ENCODE measurements at places on chromosomes 16 and 17.

DNA sequence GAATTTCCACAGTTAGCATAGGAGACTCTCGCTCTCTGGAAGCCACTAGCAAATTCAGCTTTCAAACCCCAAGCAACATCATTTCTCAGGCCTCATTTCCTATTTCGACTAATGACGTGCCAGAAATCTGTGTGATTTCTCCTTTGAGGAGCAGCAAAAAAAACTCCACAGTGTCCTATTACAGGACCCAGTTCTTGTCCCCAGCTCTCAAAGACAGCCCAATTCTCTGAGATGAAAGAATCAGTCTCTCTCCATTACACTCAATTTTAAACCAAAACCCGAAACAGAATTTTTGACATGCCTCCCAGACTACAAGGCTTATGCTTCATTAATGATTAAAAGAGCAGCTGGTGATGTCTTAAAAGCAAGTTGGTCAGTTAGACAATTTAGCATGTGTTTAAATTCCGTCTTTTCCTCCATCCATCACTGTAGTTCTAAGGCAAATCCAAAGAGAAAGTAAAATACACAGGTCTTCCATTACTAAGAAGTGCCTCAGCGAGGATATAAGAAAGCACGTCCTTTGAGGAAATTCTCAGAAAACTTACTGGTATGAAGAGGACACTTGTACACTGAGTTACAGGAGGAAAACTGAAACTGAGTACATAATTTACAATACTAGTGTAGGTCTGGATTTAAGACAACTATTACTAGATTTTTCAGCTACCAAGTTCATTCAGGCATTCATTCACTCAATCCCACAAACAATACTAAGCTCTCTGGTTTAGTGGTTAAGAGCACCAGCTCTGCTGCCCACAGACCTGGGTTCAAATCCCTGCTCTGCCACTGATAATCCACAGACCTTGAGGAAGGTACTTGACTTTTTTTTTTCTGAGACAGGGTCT is 12.5 kb downstream of the TOM1L2 start:
- no peak for DNase-seq

GRCh38 chr16:30350134-30350871 is 4.8 kb downstream of the CD2BP2 start:
- no peak for DNase-seq

- DNase-seq = no peak
Observed at GRCh38 chr17:17225901-17226300, 11.1 kb downstream of the FLCN start.

DNA sequence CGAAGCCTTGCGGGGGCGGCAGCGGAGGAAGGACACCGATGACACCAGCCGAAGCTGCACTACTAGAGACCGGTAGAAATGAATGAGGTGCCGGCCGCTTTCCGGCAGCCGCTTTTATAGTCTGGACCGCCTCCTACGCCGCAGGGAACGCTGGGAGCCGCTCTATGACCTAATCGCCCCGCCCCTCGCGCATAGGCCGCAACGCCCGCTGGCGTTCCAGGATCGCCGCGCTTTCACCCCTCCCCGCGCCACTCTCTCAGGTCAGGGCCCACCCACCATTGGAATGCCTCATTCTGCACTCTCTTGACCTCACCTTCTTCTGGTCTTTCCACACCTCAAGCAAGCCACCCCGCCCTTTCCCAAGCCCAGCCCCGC is at the start of gene DDX5:
Gene DDX5 (minus strand): TSS at position 89 of the 375 bp plus-strand sequence. CDS start 170 bp downstream, outside the sequence.
- peak; percentile 96 for DNase-seq

GRCh38 chr17:58691701-58692238 is at the start of gene TEX14:
Gene TEX14 (minus strand): TSS chr17:58692045. CDS start chr17:58652001, 40,044 bp downstream.
- no peak for DNase-seq

DNA sequence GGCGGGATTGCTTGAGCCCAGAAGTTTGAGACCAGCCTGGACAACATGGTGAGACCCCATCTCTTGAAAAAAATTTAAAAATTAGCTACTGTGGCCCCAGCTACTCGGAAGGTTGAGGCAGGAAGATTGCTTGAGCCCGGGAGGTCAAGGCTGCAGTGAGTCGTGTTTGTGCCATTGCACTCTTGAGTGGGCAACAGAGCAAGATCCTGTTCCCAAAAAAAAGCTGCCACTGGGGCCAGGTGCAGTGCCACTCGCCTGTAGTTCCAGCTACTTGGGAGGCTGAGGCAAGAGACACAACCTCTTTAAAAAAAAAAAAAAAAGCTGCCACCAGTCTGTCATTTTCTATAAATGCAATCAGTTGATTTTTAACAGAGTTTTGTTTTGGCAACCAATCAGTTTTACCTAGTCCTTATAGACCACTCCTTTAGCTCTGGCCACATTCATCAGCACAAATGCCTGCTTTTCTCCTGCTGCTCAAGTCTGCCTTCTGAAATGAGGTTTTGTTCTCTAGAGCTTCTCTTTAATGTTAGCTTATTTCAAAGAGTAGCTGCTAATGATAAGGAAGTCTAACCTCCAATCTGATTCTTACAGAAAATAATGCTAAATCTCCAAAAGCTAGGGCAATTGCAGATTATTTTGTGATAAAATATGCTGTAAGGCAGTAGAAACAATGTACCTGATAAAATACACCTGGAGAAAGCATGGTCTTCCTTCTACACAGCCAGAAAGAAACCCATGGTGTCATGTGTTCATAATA is 64.8 kb downstream of the TUBD1 start:
- no peak for DNase-seq

- DNase-seq = no peak
Observed at GRCh38 chr16:83699817-83700216, 108.0 kb upstream of the HSBP1 start.

GRCh38 chr17:6244796-6245195 is 174.6 kb downstream of the WSCD1 start:
- no peak for DNase-seq
